ENCODE measurements at places on chromosomes 6 and 20.

DNA sequence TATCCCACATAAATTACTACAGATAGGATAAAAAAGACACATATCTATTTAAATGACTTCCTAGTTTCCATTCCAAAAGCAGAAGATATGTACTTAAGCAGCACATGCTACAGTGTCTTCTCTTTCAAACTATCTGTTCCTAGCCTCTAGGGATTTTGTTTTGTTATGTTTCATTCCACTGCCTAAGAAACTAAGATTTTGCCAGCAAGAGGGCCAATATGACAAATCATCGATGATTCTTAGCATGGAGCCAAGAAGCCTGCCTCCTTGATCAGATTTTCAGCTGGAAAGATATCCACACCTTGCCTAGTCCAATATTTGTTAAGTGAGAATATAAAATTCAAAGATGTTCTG lies 7.0 kb downstream of the SNX5 start:
- no peak for DNase-seq

GRCh38 chr6:30626484-30627366 lies at the start of gene ATAT1:
ATAT1 (plus strand) TSS chr6:30626874.
- DNase-seq = peak; percentile 89

GRCh38 chr20:37295595-37295994 lies 6.1 kb downstream of the MANBAL start:
- DNase-seq = no peak

DNA sequence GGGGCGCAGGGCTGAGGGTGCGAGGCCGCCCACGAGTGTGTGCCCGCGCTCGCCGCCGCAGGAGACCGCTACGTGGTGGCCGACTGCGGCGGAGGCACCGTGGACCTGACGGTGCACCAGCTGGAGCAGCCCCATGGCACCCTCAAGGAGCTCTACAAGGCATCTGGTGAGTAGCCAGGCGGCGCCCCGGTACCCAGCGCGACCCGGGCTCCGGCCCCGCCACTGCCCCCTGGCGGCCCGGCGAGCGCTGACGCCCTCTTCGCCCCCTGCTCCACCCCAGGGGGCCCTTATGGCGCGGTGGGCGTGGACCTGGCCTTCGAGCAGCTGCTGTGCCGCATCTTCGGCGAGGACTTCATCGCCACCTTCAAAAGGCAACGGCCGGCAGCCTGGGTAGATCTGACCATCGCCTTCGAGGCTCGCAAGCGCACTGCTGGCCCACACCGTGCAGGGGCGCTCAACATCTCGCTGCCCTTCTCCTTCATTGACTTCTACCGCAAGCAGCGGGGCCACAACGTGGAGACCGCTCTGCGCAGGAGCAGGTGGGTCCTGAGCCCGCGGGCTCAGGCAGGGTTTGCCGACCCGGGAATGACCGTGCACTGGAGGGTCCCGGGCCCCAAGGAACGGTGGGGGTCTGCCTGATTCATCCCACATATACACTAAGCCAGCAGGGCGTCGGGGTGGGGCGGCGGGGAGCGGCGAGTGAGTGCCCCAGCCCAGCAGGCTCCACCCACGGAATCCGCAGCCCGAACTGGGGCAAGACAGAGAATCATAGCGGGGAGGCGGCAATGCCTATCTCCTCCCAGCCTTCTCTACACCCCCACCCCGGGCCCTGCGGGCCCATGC lies 17.4 kb downstream of the HSPA12B start:
- peak; percentile 40 for DNase-seq

DNA sequence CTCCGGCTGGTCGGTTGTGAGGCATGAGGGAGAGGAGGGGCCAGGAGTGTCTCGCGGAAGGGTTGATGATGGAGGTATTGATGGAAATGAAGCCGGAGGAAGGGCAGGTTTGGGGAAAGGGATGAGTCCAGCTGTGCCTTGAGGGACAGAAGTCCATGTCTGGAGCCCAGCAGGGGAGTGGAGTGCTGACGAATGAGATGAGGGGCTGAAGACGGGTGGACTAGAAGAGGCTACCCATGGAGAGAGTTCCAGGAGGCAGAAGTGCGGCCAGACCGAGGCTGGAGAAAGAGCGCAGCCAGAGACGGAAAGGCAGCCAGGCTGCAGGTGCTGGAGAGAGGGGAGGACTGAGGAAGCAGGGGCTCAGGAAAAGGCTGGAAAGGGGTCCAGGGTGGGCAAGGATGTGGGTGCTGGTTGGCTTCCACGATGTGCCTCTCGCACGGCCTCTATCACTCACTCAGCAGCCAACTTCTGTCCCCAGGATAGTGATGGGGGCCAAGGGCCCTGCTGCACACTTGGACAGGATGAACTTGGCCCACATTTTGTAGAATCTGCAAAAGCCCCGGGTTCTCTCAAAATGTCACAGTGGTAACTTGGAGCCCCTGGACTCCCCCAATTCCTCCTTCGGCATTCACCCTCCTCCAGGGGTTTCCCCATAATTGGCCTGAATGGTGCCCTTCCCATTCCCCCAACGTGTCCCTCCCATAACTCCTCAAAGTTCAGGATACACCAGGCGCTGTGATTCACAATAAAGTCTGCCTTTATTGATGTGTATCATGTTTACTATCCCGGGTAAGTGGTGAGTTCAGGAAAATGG lies 627 bp upstream of the EIF6 start:
- DNase-seq = no peak

DNA sequence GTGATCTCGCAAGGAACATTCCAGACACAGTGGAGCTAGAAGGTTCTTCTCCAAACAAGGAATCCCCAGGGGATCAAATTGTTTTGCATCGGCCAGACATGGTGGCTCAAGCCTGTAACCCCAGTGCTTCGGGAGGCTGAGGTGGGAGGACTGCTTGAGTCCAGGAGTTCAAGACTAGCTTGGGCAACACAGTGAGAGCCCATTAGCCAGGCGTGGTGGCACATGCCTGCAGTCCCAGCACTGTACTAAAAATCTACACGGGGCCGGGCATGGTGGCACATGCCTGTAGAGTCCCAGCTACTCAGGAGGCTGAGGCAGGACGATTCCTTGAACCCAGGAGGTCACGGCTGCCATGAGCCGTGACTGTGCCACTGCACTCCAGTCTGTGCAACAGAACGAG lies 15.3 kb downstream of the GMEB2 start:
- DNase-seq = no peak

DNA sequence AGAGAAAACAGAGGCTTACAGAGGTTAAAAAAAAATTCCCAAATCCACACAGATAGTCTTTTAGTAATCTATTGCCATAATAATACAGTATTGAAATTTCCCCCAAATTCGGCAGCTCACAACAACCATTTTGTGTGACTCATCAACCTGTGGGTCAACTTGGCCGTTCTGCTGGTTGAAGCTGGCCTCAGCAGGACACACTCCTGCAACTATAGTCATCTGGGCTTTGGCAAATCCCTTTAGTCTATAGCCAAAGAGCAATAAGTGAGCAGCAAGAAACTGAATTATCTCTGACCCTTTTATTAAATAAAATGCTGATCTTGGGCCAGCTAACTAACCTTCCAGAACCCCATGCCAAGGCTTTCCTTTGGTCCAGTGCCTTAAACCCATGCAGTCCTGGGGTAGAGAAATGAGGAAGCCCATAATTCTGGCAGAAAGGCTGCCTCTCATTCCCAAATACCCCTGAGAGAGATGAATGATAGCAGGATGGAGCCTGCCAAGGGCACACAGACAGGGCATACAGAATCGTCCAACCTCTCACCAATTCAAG lies 17.2 kb upstream of the SNAP25 start:
- DNase-seq = no peak

- DNase-seq = no peak
Observed at GRCh38 chr6:40946738-40947301, 92.2 kb downstream of the UNC5CL start.

- DNase-seq = no peak
Observed at GRCh38 chr6:108995296-108995695, 99.3 kb downstream of the SESN1 start.

DNA sequence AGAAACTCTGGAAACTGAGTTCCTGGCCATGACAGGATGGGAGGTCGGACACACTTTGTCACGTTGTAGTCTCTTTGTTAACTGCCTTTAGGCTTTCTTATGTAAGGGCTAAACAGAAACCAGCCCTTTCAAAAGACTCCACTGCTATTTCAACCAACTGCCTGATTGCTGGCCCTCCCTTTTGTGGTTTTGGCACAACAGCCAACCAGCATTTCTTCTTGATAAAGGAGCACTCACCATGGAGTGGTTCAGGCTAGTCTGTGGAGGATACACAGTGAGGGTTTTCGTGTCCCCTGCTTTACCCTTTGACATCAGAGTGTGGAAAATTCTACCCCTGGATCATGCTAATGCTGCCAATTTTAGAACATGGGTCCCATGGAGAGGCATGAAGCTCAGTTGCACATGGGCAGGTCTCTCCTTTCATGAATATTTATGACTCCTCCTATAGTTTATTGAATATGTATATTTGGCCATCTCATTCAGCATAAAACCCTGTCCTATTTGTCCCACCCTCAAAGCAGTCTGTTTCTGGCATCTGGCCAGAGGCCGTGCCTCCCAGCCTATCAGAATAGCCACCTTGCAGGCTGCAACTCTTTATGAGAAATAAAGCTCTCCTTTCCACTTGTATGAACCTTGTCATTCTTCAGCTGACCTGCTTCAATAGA lies 148.3 kb downstream of the HS3ST5 start:
- no peak for DNase-seq

GRCh38 chr6:116446399-116446798 lies 14.8 kb upstream of the CALHM6 start:
- DNase-seq = no peak

- DNase-seq = no peak
Observed at GRCh38 chr20:37947943-37948342, 45.0 kb downstream of the VSTM2L start.

GRCh38 chr6:123276546-123276980 lies 280.5 kb downstream of the CLVS2 start:
- no peak for DNase-seq

DNA sequence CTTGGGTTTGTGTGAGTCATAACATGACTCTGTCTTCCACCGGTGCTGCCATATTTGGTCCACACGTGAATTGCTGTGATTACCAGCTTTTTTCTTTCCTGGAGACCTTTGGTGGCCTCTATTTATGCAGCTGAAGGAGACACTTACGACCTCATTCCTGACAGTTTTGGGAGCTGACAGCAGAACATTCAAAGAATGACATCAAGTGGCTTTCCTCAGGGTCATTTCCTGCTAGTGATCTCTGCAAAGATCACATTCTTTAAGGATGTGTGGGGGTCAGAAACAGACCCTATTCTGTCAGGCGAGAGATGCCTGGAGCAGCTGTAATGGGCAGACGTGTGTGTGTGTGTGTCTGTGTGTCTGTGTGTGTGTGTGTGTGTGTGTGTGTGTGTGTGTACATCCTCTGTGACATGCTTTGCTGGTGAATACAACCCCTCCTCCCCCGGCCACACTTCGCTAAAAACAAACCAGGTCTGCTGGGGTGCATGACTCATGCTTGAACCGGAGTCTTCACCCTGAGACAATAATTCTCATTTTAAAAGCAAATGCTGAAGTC lies 115.6 kb downstream of the TMEM170B start:
- DNase-seq = peak; percentile 35

DNA sequence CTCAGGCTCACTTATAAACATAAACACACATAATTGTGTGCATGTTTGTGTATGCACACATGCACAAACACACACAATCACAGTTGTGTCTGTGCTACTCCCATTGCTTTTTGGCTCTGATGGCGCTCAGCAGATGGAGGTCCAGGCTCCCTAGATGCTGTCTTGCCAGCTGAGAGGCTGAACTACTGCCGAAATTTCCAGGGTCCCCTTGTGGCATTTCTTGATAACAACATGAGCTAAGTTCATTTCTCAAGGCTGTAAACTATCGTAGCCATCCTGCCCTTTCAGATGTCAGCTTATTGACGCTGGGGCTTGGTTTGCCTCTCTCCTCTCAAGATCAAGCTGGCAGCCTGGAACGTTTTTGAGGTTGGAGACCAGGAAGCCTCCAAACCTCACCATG lies 313.9 kb upstream of the RNF24 start:
- no peak for DNase-seq

DNA sequence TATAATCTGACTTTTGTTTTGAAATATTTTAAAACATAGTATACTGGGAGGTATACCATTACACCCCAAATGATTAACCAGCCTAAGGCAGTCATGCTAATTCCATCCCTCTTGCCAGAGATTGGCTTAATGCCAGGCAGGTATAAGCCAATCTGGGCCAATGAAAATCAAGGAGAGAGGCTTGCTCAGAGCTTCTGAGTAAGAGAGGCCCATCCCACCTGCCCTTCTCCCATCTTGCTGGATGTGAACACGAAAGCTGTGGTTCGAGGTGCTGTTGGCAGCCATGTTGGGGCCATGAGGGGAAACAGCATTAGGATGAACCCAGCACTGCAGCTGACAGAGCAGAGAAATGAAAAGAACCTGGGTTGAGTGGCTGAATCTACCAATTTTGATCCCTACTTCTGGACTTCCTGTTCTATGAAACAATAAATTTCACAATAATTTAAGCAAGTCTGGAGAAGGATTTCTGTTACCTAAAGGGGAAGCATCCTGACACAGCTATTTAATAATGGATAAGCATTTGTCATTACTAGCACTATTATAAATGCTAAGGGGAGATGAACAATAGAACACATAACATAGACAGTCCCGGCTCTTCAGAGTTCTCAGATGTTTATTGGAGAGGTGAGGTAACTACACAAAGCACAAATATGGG lies 152.3 kb downstream of the CDC5L start:
- DNase-seq = no peak

GRCh38 chr6:139378226-139378625 lies 3.8 kb upstream of the CITED2 start:
- DNase-seq = no peak

DNA sequence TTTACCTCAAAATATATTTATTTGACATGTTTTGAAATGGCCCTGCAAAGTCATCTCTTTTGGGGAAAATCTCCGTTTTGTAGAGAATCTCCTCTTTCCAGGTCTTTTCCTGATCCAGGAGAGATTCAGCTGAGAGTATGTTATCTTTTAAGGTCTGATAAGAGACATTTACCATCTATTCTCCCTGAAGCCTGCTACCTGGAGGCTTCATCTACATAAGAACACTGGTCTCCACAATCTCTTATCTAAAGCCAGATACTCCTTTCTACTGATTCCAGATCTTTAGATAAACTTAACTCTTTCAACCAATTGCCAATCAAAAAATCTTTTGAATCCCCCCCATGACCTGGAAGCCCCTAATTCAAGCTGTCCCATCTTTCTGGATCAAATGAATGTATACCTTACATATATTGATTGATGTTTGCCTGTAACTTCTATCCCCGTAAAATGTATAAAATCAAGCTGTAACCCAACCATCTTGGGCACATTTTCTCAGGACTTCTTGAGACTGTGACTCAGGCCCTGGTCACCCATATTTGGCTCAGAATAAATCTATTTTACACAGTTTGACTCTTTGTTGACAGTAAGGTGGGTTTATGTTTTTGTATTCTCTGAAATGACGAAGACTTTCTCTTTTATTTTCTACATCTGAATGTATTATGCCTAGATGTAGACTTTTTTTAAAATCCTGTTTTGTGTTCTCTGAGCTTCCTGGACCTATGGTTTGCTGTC lies 95.5 kb downstream of the ECT2L start:
- DNase-seq = no peak

GRCh38 chr6:111358454-111358853 lies 124.6 kb downstream of the REV3L start:
- no peak for DNase-seq

GRCh38 chr6:63862486-63863198 lies 227.0 kb downstream of the PHF3 start:
- no peak for DNase-seq

All from stimulated activated CD4-positive, alpha-beta T cell treated with anti-CD3 and anti-CD28 coated beads, Interleukin-4, amount 100 ng/mL, for 1 hour (primary cell).